ENCODE measurements at places on chromosomes 2 and 18. TPM values are rescaled to one million over a fixed set of nuclear protein-coding genes. Genes with fewer than 3 reads are reported as not detected.

The CLEC4F gene
- 0.72 TPM for total RNA-seq

GRCh38 chr18:61364953-61365352 lies 31.7 kb downstream of the CDH20 start:
- no peak for DNase-seq

DNA sequence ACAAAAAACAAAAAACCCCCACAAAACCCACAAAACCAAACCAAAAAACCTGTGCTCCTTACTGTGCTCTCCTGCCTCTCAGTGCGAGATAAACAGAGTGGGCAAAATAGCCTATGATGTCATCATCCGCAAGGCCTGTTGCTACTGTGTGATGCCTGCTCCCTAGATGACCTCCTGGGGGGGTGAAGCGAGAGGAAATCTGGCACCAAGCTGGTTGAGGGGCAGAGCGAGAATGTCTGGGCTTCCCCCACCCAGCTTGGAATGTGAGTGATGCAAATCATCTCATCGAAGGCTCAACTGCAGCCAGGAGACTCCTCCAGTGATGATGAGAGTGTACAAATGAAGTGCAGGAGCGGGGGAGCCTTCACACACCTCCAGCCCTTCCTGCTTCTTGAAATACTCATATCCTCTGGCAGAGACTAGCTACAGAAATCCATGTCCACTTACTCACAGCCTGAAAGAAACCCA lies 57.7 kb upstream of the MAP4K3 start:
- DNase-seq, result no peak

- no peak for DNase-seq
Measured at GRCh38 chr2:103232865-103233264, 471.0 kb downstream of the TMEM182 start.

- DNase-seq, result peak; percentile 69
Measured at GRCh38 chr2:159904127-159904958, 106.3 kb upstream of the CD302 start.

GRCh38 chr2:197182668-197183067 lies 127.9 kb downstream of the ANKRD44 start:
- no peak for DNase-seq

- no peak for DNase-seq
Measured at GRCh38 chr2:197453914-197454398, 604 bp downstream of the COQ10B start.

DNA sequence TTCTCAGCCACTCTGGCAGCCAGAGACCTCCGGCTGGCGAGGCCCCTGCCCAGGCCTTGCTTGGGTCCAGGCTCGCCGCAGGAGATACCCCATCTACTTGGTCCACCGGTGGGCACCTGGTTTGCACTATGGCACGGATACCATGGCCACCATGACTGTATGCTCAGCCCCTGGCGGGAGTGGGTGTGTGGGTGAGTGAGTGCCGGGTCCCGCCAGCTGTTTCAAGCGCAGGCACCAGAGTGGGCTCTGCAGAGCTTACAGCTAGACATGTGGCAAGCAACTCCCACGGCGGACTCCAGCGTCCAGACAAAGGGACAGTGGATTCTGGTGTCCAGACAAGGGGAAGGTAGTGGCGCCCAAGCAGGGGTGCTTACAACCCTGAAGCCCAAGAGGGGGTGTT lies 1.4 kb downstream of the ATG4B start:
- DNase-seq, result no peak

- no peak for DNase-seq
Measured at GRCh38 chr2:190640117-190640516, 8.8 kb upstream of the NAB1 start.

Data from kidney (tissue), 22 donors.